ENCODE measurements at places on chromosomes 2 and 18.

GRCh38 chr18:78632111-78632541 is 347.5 kb upstream of the SALL3 start:
- peak; percentile 79 for ATAC-seq

DNA sequence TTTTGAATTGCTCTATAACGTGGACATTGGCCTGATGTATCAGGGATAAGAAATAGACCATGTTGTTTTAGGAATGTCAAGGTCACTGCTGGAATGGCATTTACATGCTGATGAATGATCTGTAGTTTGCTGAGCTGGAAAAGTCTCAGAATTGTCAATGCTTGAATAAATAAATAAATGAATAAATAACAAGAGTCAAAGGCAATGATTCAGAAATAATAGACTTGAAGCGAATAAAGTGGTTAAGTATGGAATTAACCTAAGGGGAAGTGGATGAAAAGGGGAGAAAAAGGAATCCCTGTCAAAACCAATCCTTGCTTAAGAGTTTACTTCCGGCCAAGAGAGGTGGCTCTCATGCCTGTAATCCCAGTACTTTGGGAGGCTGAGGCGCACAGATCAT is 1620.0 kb downstream of the SUCLG1 start:
- no peak for ATAC-seq

GRCh38 chr2:182416191-182416590 is 10.6 kb downstream of the PDE1A start:
- ATAC-seq = no peak

- no peak for ATAC-seq
These were observed 77.8 kb upstream of the TMEM200C start for GRCh38 chr18:5973099-5973498.

DNA sequence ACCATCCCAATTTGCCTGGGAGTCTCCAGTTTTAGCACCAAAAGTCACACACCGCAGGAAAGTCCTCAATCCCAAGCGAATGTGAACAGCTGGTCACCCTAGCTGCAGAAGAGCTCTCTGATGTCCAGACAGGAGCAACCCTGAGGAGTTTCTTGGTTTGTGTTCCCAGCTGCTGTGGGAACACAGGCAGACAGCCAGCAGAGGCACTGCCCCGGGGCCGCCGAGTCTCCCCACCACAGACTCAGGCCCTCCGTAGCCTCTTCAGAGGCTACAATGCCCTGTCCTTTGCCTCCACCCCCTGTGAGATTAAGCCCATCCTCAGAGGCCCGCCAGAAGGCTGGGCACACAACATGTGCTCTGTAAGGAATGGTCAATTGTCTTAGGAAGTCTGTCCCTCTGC is 111.5 kb downstream of the TTC32 start:
- no peak for ATAC-seq

GRCh38 chr18:25516121-25516520 is 164.2 kb upstream of the ZNF521 start:
- no peak for ATAC-seq

DNA sequence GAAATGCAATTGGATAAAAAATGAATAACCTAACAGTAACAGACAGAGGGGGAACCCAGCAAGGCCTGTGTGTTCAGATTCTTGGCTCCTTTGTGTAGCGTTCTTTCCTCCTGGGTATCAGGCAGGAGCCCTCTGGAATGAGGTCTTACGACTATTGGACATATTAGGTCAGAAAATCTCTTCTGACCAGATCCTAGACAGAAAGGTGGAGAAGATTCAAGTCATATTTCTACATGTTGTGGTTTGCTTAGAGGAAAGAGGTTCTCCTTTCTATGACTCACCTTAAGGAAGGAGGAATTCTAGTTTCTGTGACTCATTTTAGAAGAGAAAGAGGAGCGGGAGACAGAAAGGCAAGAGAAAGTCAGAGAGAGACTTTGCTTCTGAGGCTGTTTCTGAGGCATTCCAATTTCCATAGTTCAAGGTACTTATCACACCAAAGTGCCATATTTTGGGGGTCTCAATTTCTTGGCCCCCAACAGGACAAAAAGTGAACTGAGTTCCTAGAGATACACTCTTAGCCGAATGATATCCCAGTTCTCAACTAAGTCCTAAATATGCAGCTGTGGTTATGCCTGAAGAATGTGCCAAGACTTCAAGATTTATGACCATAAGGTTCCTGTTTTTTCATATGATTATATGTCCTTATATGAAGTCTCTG is 618.6 kb downstream of the ZEB2 start:
- peak; percentile 88 for ATAC-seq

DNA sequence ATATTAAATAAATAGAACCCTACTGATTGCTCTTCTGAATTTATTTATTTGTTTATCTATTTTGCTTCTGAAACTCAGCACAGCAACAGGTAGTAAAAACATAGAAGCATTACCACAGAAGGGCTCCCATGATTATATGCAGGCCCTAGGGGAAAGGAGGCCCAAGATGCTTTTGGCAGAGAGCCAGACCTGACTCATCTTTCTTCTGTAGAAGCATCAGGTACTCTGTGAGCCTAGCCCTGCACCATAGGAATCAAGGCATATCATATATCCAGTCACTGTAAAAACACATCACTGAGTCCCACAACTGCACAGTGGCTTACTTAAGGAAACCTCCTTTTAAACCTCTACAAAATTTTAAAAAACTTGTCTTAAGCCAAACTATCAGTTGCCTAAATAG is 1.8 kb downstream of the SCN9A start:
- no peak for ATAC-seq

DNA sequence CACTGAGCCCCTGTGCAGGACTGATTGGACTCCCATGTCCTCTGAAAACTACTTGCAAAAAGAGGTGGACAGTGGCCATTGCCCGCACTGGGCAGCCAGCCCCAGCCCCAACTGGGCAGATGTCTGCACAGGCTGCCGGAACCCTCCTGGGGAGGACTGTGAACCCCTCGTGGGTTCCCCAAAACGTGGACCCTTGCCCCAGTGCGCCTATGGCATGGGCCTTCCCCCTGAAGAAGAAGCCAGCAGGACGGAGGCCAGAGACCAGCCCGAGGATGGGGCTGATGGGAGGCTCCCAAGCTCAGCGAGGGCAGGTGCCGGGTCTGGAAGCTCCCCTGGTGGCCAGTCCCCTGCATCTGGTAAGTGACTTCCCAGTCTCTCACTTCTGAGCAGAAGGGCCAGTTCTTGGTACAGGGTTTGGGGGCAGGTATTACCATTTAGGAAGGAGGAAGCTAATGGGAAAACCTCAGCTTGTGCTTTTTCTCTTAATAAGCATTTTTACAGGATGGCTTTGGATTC is 44.1 kb downstream of the TNFRSF11A start:
- ATAC-seq = no peak

DNA sequence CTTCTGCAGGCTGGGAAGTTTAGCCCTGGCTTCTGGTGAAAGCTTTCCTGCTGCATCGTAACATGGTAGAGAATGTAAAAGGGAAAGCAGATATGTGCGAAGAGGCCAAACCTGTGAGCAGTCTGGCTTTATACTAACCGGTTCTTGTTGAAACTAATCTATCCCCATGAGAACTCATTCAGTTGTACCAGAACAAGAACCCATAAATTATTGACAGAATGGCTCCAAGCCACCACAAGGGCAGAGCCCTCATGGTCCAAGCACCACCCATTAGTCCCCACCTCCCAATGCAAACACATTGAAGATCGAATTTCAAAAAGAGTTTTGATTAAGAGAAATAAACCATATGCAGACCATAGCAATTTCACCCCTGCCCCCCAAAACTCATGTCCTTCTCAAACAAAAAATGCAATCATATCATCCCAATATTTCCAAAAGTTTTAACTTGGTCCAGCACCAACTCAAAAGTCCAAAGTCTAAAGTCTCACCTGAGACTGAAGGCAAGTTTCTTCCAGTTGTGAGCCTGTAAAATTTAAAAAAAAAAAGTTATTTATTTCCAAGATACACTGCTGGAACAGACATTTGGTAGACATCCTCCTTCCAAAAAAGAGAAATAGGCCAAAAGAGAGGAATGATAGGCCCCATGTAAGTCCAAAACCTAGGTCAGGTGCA is 318.9 kb downstream of the CNTNAP5 start:
- ATAC-seq = no peak

- ATAC-seq = no peak
These were observed 10.1 kb upstream of the SESTD1 start for GRCh38 chr2:179274749-179275148.

DNA sequence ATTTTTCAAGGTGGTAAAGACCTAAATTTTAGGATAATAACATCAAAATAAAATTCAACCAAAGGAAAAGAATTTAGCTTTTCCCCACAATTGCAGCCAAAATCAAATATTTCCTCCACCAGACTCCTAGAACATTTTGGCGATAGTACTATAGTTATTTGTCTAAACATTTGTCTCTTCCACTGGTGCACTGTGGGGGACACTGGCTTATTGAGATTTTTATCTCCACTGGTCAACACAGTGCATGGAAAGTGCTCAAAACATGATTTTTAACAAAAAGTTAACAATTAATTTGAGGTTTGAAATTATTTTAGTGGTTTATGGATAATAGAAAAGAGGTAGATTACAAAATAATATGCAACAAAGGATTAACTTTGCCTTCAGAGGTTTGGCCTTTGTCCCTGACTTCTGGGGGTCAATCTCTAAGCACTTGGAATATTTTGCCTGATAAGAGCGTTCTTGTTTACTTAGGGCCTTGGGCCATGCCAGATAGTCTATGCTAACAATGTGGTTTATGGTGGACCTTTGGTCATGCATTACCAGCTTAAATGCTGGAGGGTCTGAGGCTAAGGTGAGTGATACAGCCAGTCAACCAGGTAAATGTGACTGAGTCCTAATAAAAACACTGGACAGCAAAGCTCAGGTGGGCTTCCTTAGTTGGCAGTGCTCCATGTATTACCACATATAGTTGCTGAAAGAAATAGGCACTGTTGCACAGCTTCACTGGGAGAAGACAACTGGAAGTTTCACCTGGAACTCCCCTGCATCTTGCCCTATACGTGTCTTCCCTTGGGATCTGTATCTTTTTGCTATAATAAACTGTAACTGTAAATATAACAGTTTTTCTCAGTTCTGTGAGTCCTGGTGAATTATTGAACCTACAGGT is 67.2 kb upstream of the SATB2 start:
- no peak for ATAC-seq

DNA sequence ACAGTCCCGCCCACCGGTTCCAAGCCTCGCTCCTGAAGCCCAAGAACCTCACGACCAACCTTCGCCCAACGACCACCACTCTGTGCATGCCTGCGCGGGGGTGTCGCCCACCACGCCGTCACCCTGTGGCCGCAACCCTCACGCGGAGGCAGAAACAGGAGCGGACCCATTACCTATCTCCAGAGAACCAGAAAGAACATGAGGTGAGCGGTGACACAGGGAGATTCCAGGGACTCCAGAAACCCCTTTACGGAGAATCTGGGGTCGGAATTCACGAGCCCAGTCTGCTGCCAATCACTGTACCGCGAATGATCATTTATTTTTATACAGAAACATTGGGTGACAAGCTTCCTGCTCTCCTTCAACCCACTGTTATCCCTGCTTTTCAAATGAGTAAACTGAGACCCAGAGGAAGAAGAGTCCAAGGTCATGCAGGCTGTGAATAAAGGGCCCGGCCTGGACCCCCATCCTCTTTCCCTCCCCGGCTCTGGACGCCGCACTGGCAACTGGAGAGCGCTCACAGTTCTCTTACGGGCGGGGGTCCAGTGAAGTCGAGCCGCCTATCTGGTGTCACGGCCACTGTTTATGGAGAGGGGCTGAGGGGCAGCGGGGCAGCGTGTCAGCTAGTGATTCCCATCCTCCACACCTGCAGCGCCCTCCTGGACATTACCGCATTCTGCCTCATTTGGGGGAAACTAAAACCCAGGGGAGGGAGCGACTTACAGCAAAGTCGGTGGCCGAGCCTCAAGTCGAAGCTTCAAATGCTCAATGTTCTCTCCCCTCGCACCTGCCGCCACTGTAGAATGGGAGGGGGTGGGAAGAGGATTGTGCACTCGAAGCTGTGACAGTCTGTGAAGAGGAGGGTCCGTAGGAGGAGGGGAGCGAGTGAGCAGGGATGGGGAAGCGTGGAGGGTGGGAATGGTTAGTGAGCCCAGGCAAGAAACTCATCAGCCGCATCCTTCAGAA is 723 bp upstream of the SLC30A3 start:
- no peak for ATAC-seq

DNA sequence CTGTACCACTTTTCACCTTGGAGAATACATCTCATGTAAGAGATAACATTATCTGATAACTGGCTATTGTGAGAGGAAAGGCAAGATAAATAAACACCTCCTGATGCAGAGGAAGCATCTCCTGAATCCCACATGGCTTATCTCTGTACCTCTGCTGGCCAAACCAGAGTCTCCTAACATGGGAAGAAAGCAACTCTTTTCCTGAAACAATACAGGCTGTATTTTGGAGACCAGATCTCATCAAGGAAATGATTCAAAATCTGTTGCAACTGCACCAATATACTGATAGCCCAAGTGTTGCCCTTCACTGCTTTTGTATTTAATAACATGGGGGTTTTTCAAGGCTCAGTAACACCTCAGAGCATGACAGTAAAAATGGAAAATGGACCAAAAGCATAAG is 106.9 kb downstream of the MREG start:
- no peak for ATAC-seq

DNA sequence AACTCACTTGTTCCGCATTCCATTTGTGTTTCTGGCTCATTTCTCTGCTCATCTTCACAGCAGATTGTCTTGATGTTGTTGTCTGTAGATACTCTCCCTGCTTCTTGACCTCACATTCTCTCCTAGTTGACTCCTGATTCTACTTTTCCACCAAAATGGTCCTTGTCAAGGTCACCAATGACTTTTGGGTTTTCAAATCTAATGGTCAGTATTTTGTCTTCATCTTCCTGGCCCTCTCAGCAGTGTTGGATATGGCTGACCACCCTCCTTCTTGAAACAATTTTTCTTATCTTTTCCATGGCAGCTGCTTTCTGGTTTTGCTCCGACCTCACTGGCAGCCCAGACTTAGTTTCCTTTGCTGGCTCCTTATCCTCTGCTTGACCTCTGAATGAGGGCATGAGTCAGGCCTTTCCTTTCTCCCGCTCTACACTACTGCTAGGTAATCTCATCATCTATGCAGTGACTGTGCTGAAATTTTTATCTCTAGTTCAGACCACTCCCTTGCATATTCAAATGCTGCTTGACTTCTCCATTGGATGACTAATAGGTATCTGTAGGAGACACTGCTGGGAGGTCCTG is 386.6 kb upstream of the SPRED2 start:
- no peak for ATAC-seq
